ENCODE measurements at places on chromosomes 3 and 15.

- DNase-seq, result no peak
These were observed 308.2 kb downstream of the VPS13C start for GRCh38 chr15:61752001-61752400.

- DNase-seq, result peak; percentile 77
These were observed 182.4 kb downstream of the SHQ1 start for GRCh38 chr3:72665701-72666446.

GRCh38 chr15:64883997-64884511 is 27.6 kb upstream of the ANKDD1A start:
- peak; percentile 88 for DNase-seq

DNA sequence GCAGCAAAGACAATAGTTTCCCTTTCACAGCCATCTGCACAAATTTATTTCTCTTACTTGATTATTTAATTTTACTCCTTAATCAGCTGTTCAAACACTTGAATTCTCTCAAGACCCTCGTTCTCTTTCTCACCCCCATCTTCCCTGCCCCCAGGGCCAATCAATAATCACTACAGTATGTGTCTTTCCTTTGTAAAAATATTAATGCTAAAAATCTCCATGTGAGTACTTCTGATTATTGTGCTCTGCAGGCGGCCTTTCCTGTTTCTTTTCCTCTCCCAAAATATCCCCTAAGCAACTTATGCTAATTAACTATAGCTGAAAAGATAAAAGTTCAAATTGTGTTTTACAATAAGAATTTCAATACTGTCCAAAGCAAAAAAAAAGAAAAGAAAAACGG is 617.0 kb upstream of the CBLB start:
- no peak for DNase-seq

DNA sequence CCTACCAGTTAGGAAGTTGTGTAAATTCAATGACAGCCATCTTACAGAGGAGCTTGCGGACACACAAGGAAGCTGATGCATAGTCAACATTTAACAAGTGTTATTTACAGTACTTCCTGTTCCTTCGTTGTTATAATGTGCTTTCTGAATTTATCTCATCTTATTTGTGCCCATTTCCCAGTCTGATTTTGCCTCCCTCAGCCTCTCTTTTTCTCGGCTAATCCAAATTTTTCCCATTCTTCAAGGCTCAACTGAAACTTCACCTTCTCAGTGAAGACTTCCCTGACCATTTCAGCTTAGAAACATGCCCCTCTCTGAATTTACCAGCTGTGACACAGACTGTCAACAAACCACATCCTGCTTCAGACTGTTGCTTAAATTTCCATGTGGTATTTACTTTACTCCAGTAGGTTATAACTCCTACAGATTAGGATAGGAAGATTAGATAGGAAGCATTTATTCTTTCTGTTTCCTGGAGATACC is 55.7 kb upstream of the CP start:
- DNase-seq, result peak; percentile 9

GRCh38 chr3:111848283-111848682 is 10.8 kb upstream of the PHLDB2 start:
- DNase-seq, result no peak

Data from CD4-positive, alpha-beta T cell treated with Interleukin-17A for 4 hours (primary cell).